ENCODE measurements at places on chromosomes 6 and 20. TPM values are rescaled to one million over a fixed set of nuclear protein-coding genes. Genes with fewer than 3 reads are reported as not detected.
A peak's percentile ranks its signal among the peaks of the same experiment; 100 is the strongest.

DNA sequence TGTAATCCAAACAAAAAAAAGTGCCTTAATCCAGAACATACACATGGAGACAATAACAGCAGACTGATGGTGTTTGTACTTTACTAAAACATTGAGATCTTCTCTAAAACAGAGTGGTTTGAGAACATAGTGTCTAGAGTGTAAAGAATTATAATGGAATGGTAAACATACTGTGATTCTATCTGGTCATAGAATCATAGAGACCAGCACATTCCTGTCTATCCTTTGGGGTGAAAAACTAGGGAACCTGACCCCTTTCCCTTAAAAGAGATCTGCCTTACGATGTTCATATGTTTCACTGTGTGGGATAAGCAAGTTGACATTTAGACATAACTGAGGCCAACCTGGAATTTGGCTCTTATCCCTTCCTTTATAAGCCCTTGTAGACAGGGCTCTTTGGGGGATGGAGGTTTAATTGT is 55.7 kb downstream of the TRMT11 start:
- H3K4me1 ChIP-seq: peaks cover 4% of the 10 kb centered on the region
- no peak for DNase-seq
- no peaks in the 10 kb centered on the region for H3K27me3 ChIP-seq
- H3K4me3 ChIP-seq: no peak overlapping the region
- H3K36me3 ChIP-seq: peaks cover 31% of the 10 kb centered on the region

GRCh38 chr6:31401403-31401802 is 2.0 kb upstream of the MICA start:
- H3K4me1 ChIP-seq: peaks cover 42% of the 10 kb centered on the region
- peaks cover 11% of the 10 kb centered on the region for H3K36me3 ChIP-seq
- H3K27ac ChIP-seq: peak overlapping the region; percentile 89
- no peaks in the 10 kb centered on the region for H3K27me3 ChIP-seq

DNA sequence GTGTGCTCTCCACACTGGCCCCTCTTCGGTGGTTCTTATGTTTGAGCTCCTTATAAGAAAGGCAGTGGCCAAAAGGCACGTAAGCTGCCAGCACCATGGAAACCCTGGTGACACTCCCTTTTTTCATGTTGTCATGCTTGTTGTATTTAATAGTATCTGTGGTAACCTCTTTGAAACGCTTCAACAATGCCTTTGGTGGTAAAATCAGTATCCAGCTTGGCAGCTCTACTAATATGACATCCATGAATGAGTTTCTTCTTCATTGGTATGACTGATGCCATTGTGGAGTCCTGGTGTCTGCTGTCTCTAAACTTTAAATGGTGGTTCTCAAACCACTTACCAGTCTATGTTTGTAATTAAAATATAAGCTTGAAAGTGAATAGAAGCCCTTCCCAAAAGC is 10.7 kb upstream of the MYLK2 start:
- no peak overlapping the region for H3K4me3 ChIP-seq
- peaks cover 11% of the 10 kb centered on the region for H3K4me1 ChIP-seq
- DNase-seq: no peak
- peaks cover 22% of the 10 kb centered on the region for H3K36me3 ChIP-seq

DNA sequence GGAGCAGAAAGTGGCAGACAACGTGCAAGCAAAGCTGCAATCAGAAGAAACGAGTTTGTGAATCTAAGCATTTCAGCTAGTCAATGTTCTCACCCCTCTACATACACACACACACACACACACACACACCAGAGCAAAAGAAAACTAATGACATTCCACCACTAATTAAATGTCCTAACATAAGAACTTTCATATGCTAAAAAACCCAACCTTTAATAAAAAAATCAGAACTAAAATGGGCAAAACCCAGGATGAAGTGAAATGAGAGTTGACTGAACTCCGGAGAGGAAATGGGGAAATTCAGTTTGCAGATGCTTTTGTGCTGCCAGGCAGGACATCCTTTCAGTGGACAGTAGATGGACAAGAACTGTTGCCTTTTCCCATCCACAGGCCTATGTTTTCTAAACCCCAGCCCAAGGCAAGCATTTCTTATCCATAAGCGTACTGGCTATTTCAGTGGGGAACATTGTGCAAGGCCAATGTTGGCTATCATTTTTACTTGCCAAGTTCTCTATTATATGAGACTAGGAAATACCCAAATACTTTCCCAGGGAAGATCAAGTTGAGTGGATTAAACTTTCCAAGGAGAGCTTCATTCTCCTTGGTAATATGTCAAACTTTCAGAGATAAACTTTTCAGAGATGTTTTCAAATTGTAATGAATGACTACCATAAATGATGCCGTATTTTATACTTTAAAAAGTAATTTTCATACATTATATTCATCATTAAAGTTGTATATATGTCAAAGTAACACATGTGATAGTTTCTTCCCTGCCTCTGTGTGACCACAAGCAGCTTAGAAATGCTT is 27.3 kb downstream of the RIN2 start:
- peaks cover 6% of the 10 kb centered on the region for H3K4me1 ChIP-seq
- H3K27me3 ChIP-seq: peaks cover 4% of the 10 kb centered on the region
- H3K4me3 ChIP-seq: no peak overlapping the region
- H3K27ac ChIP-seq: no peak overlapping the region
- H3K36me3 ChIP-seq: no peaks in the 10 kb centered on the region

GRCh38 chr6:73145690-73146089 is 79.6 kb downstream of the KHDC1L start:
- no peak overlapping the region for H3K4me3 ChIP-seq
- H3K27ac ChIP-seq: no peak overlapping the region

DNA sequence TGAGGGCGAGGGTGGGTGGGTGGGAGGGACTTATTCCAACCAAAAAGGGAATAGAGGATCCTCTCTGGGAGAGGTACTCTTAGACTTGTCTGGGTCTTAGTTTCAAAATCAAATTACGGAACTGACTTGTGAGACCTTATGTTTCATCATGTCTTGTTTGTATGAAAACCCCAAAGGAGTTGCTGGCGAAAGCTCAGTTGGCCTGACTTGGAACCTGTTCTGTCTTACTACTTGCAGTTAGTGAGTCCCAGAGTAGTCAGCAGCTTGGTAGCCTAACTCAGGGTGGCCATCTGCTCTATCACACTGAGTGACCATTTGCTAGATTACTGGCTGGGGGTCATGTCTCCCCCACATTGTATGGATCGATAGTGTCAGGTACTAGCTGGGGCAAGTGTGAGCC is 114.9 kb upstream of the MOCS1 start:
- H3K27me3 ChIP-seq: no peaks in the 10 kb centered on the region

- no peaks in the 10 kb centered on the region for H3K36me3 ChIP-seq
- no peaks in the 10 kb centered on the region for H3K4me1 ChIP-seq
- peaks cover 27% of the 10 kb centered on the region for H3K27me3 ChIP-seq
- H3K4me3 ChIP-seq: no peak overlapping the region
Measured at GRCh38 chr6:163952005-163952404, 537.5 kb downstream of the QKI start.

DNA sequence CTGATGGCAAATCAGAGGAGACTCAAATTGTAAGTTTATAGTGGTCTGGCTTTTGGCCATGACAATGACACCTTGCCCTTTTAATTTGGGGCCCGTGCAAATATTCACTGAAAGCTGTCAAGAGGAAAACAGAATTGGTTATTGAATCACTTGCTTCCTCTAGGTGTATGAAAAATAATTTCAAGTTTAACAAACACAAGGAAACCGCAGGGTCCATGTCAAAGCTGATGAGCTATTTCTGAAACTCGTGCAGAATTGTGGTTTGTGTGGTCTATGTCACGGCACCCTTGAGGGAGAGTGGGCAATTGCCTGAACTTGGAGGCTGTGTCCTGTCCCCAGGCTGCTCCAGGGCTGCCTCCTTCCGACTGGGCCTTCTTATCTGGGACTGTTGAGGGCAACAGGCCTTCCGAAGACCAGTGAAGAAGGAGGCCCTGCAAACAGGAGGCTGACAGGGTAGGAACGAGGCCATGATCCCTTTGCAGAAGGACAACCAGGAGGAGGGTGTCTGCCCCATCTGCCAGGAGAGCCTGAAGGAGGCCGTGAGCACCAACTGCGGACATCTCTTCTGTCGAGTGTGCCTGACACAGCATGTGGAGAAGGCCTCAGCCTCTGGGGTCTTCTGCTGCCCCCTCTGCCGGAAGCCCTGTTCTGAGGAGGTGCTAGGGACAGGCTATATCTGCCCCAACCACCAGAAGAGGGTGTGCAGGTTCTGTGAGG is 788 bp downstream of the TRIM40 start:
- H3K36me3 ChIP-seq: no peaks in the 10 kb centered on the region
- no peak for DNase-seq
- no peak overlapping the region for H3K4me3 ChIP-seq
- H3K4me1 ChIP-seq: peaks cover 8% of the 10 kb centered on the region
- H3K27ac ChIP-seq: no peak overlapping the region

DNA sequence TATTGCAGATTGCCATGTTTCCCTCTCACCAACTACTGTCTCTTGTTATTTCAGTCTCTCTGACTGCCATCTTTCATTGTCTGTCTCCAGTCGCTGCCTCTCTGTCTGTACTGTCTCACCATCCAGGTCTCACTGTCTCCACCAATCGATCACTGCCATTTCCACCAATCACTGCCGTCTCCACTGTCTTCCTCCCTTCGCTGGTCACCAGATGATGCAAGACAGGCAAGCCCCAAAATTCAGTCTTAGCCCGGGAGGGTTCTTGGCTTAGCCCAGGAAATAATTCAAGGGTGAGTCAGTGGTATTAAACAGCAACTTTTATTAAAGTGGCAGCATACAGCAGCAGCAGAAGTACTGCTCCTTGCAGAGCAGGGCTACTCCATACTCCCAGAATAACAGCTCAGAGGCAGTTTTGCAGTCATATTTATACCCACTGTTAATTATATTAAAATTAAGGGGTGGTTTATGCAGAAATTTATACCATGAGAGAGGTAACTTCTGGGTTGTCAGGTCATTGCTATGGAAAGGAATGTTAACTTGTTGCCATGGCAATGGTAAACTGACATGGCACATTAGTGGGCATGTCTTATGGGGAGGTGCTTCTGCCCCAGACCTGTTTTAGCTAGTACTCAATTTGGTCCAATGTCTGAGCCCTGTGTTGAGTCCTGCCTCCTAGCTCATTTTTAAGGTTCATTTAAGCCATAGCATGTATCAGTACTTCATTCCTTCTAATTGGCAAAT is 23.0 kb upstream of the ECHDC1 start:
- H3K4me1 ChIP-seq: peaks cover 1% of the 10 kb centered on the region
- H3K36me3 ChIP-seq: peaks cover 1% of the 10 kb centered on the region
- no peaks in the 10 kb centered on the region for H3K27me3 ChIP-seq

DNA sequence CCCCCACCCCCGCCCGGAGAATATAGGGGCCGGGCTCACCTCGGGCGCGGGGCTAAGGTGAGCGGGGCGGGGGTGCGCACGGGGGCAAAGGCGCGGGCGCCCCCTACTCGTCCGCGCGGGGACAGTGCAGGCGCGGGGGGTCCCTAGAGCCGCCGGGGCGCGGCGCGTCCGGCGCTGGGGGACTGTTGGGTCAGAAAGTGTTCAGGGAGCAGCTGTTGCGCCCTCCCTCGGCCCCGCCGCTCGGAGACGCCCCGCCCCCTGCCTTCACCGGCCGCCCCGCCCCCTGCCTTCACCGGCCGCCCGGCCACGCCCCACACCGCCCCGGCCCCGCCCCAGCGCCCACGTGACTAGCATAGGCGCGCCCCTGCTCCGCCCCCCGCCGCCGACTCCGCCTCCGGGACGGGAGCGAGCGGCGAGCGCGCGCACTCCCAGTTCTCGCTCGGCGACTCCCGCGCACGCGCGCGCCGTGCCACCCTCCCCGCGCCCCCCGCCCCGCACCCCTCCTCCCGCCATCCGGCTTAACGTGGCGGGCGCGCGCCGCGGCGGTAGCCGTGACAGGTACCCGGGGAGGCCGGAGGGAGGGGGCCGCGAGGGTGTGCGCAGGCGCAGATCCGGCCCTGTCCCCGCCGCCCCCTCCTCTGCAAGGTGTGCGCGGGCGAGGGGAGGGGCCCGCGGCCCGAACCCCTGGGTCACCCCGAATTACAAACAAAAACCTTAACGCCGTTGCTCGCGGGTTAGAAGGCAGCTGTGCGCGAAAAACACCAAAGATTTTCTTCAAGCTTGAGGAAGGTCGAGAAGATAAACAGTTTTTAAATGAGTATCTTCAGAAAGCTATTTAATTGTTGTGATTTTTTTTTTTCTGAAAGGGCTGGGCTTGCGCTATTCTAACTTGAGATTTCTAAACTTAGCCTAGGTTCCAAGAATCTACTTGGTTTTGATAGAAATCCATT is 704 bp upstream of the ZNF217 start:
- DNase-seq: peak; percentile 100
- H3K27ac ChIP-seq: peak overlapping the region; percentile 95
- H3K36me3 ChIP-seq: peaks cover 26% of the 10 kb centered on the region
- peak overlapping the region; percentile 97 for H3K4me3 ChIP-seq
- H3K27me3 ChIP-seq: no peaks in the 10 kb centered on the region

DNA sequence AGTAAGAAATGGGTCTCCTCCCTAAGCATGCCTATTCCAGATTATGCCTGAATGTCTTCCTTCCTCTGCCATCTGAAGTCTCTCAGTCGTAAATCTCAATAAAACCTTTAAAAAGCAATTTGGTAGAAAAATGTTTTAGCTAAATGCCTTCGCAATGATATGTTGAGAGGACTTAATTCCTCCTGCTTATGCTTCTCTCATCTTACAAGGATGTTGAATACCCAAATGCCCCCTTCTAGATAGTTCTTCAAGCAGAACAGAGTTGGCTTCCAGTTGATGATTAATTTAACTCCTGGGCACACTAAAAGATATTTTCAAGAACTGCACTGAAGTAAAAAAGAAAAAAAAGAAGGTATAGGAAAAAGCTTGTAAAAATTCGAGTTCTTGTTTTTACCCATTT is 275.0 kb upstream of the SPTLC3 start:
- no peak for DNase-seq
- H3K36me3 ChIP-seq: no peaks in the 10 kb centered on the region
- H3K4me3 ChIP-seq: no peak overlapping the region

DNA sequence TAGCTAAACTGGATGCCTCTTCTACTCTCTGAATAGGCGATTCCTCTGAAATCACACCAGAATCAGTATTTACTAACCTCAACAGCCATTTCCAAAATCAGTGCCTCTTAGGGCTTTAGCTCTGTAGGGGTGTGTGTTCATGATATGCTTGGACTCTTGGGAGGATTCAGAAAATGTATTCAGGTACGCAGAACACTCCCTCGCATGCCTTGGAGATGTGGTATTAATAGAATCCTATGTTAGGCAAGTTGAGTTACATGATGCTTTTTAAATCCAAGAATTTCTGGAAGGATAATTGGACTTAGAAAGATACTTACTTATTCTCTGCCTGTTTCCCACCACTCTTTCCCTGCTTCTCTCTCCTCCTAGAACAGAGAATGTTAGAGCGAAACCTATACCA is 31.8 kb upstream of the PBOV1 start:
- H3K4me1 ChIP-seq: no peaks in the 10 kb centered on the region
- H3K36me3 ChIP-seq: no peaks in the 10 kb centered on the region
- DNase-seq: no peak
- H3K27me3 ChIP-seq: peaks cover 20% of the 10 kb centered on the region
- no peak overlapping the region for H3K27ac ChIP-seq
- H3K4me3 ChIP-seq: no peak overlapping the region

- H3K4me1 ChIP-seq: peaks cover 2% of the 10 kb centered on the region
- no peaks in the 10 kb centered on the region for H3K27me3 ChIP-seq
- H3K36me3 ChIP-seq: peaks cover 35% of the 10 kb centered on the region
- DNase-seq: no peak
- no peak overlapping the region for H3K4me3 ChIP-seq
Measured at GRCh38 chr6:13472099-13472498, 15.3 kb downstream of the GFOD1 start.

The HDGFL1 gene
- not detected for total RNA-seq

The DEFB112 gene
- not detected for total RNA-seq

The TGIF2 gene
- 32.2 TPM for total RNA-seq

The PNPLA1 gene
- total RNA-seq: not detected

The HUS1B gene
- total RNA-seq: 1.6 TPM

The ZBP1 gene
- total RNA-seq: 28.5 TPM
